Fibroblast of villous mesenchyme (primary cell): ENCODE measurements at places on chromosomes 12 and 14. TPM values are rescaled to one million over a fixed set of nuclear protein-coding genes. Genes with fewer than 3 reads are reported as not detected.

Gene CCDC184
- total RNA-seq, result 0.32 and 0.43 TPM in 2 replicates

Gene LHX5
- not detected in 2 replicates for total RNA-seq

Gene CARMIL3
- not detected in 2 replicates for total RNA-seq

Gene YBX3
- total RNA-seq, result 88.9 and 104 TPM in 2 replicates

Gene B3GNT4
- under 0.01 TPM in 2 replicates for total RNA-seq

Gene ZBTB42
- 3.5 and 4.3 TPM in 2 replicates for total RNA-seq

Gene NFATC4
- total RNA-seq, result 56.4 and 68.2 TPM in 2 replicates

Gene MYF6
- total RNA-seq, result not detected in 2 replicates

Gene MAPK1IP1L
- total RNA-seq, result 36.1 and 49.2 TPM in 2 replicates

Gene PHC1
- total RNA-seq, result 13.2 and 13.8 TPM in 2 replicates

Gene RTN1
- 0.43 and 0.64 TPM in 2 replicates for total RNA-seq

- no peak for DNase-seq
These were observed 21.7 kb downstream of the NEUROD4 start for GRCh38 chr12:55041345-55042055.

GRCh38 chr12:120674097-120674636 lies 12.8 kb upstream of the MLEC start:
- DNase-seq, result no peak

DNA sequence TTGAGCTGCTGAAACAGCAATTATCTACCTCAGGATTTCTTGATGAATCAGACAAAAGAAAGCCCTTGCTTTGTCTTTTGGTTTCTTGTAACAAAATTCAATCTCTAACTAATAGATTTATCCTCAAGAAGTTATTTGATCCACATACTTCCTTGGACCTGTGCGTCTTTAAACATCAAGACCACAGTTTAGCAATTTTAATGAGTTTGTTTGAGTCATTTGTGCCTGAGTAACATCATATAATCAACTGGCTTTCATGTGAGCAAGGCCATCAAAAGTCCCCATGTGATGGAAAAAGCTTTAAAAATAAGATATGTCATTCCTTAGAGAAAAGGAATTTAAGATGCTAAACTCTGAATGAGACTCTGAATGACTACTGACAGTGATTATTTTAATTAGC lies 52.3 kb downstream of the KCNC2 start:
- DNase-seq, result no peak

DNA sequence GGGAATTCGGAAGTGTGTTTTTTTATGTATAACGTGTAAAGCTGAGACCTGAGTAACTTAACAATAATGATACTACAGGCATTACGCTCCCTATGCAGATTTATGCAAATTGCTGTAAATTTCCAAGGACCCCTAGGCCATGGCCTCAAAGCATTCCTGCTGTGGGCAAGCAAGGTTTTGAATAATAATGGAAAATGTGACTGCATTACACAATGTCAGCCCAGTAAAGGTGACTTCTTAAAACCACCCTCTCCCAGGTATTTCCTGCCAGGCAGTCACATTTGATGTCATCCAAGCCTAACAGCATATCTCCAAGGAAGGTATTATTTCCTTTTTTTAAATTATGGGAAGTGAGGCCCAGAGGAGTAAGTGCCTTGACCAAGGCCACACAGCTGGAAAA lies 621.0 kb downstream of the BCL11B start:
- no peak for DNase-seq

DNA sequence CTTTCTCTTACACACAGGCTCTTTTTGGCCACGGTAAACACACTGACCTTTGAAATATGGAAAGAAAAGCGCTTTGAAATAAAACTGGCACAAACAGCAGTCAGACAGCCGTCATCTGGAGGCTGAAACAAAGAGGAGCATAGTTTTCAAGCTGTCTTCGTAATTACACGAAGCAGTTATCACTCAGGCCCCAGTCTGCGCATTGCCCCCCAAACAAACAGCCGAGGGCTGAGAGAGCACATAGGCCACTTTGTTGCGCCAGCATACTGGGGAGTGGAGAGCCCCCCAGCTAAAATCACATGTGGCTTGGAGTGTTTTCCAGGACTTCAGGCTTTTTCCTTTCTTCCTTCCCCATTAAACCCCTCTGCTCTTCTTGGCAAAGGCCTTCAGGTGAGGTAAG lies 142.9 kb upstream of the BTG1 start:
- no peak for DNase-seq

GRCh38 chr12:120439646-120440247 lies 1.8 kb downstream of the COX6A1 start:
- DNase-seq, result peak; percentile 63

- DNase-seq, result no peak
These were observed 170.0 kb downstream of the BCL11B start for GRCh38 chr14:99101855-99102461.

GRCh38 chr12:65443038-65443437 lies 164.6 kb downstream of the MSRB3 start:
- no peak for DNase-seq

GRCh38 chr14:83421711-83422110 lies 1888.1 kb upstream of the SEL1L start:
- no peak for DNase-seq

- DNase-seq, result no peak
These were observed 45.6 kb upstream of the BCL2L14 start for GRCh38 chr12:12024911-12025682.

- peak; percentile 58 for DNase-seq
These were observed 31.7 kb downstream of the WDR20 start for GRCh38 chr14:102171173-102172020.

GRCh38 chr12:41536813-41537490 lies 348.8 kb downstream of the PDZRN4 start:
- no peak for DNase-seq

GRCh38 chr12:13981296-13981962 lies at the start of gene GRIN2B:
GRIN2B (minus strand) TSS chr12:13981602; CDS start chr12:13866208, 115,394 bp downstream.
- no peak for DNase-seq

GRCh38 chr14:91103116-91103515 lies 10.8 kb upstream of the DGLUCY start:
- DNase-seq, result no peak

- DNase-seq, result no peak
These were observed 103.1 kb downstream of the METTL25 start for GRCh38 chr12:82461393-82461792.

- no peak for DNase-seq
These were observed 53.3 kb upstream of the CISTR start for GRCh38 chr12:53805067-53805466.

GRCh38 chr14:29035134-29035533 lies 268.5 kb downstream of the FOXG1 start:
- no peak for DNase-seq
